ENCODE measurements at places on chromosomes 16 and 17.
A peak's percentile ranks its signal among the peaks of the same experiment; 100 is the strongest.

- DNase-seq, result no peak
Measured at GRCh38 chr16:25279491-25279890, 21.8 kb upstream of the ZKSCAN2 start.

- peak; percentile 23 for DNase-seq
Measured at GRCh38 chr17:76710863-76711611, at the start of gene MXRA7. MXRA7 (minus strand) TSS chr17:76710965; CDS start chr17:76710946, 19 bp downstream.

DNA sequence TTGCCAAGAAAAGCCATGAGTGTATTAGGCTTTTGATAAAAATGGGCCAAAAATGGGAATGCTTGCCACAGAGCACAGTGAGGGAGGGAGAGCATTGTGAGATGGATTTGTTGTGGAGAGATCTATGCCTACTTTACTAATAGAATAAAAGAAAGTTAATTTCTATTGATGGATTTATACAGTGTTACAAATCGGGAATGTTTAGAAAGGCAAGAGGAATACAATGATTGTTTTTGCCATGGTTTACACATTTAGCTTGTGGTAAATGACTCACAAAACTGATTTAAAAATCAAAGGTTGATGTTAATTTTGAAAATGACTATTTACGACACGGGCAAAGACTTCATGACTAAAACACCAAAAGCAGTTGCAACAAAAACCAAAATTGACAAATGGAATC, 16.6 kb downstream of the CCL4 start:
- no peak for DNase-seq

GRCh38 chr16:73713778-73714495, 582.7 kb upstream of the PSMD7 start:
- DNase-seq, result peak; percentile 4

DNA sequence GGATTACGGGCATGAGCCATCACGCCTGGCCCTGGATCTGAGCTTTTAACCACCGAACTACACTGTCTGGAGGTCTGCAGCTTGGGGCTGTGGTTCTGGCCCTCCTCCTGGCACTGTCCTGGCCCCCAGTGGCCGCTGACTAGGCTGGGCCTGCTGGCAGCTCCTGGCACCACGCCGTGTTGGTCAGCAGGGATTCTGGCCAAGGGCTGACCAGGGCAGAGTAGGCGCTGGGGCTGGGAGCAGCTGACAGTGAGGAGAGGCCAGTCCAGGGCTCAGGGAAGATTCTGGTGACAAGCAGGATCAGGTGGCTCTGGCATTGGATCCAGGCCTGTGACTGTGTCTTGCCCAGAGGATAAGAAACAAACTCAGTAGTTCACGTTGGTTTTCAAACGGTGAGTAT, 14.6 kb downstream of the EEF2K start:
- no peak for DNase-seq

DNA sequence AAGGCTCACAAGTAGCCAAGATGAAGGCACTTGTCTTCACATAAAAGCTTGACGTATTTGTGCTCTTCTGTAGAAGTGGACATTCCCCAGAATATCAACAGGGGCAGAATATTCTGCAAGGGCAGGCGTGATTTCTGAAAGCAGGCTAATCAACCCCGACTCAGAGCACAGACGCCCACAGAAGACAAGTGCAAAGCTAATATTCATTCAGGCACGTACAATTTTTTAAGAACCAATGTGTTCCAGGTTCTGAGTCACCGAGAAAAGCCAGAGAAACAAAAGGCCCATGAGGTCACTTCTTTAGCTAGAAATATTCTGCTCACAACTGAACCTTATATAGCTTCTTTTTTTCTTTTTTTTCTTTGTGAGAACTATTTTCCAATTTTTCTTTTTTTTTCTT, 121.6 kb downstream of the DNAH9 start:
- no peak for DNase-seq

GRCh38 chr16:56637814-56638750, at the start of gene MT1A:
MT1A (plus strand) TSS chr16:56638666; CDS start chr16:56638739, 73 bp downstream.
- no peak for DNase-seq
